Lung (tissue), 17 donors: ENCODE measurements at places on chromosomes 6 and 20. TPM values are rescaled to one million over a fixed set of nuclear protein-coding genes. Genes with fewer than 3 reads are reported as not detected.

Gene PI16
- polyA plus RNA-seq: 0.60 TPM

Gene TMEM244
- polyA plus RNA-seq: not detected

Gene TULP1
- 0.05 TPM for polyA plus RNA-seq

Gene THBD
- 49.5 TPM for polyA plus RNA-seq

Gene CDH4
- 0.10 TPM for polyA plus RNA-seq

Gene SLC17A2
- polyA plus RNA-seq: not detected

Gene TUBB2B
- 2.4 TPM for polyA plus RNA-seq

GRCh38 chr6:74277777-74278186 is 581.8 kb downstream of the CD109 start:
- DNase-seq: peak; percentile 74

DNA sequence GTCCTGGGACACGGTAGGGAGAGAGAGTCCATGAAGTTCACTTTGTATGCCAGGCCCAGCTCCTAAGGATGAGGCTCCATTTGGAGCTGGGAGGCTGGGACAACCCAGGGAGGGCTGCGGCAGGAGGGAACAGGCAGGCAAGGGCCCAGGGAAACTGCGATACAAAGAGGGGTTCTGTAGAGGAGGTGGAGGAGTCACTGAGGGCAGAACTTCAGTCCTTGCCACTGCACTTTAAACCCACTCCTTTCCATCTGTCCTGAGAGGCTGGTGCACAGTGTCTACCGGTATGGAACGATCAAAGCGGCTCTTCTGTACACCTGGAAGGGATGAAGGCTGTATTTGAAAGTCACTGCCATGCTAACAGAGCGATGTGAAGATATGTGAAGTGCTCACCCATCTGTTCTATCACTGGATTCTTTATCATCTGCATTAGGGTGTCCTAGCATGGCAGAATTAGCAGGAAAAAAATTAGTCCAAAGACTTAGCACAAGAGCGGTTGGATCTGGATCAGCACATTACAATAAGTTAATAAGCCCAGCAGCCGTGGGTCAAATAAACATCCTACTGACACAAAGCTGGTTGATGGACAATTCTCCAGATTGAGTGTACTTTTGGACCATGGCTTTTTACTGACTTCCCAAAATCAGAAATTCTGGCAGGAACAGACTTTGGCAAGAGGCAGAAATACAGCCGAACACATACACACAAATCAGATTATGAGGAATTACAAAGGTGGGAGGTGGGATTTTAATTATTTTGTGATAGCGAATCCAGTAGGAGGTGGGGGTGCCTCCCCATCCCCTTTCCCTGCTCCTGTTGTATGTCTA is 20.9 kb upstream of the ZFAND3 start:
- no peak for DNase-seq

DNA sequence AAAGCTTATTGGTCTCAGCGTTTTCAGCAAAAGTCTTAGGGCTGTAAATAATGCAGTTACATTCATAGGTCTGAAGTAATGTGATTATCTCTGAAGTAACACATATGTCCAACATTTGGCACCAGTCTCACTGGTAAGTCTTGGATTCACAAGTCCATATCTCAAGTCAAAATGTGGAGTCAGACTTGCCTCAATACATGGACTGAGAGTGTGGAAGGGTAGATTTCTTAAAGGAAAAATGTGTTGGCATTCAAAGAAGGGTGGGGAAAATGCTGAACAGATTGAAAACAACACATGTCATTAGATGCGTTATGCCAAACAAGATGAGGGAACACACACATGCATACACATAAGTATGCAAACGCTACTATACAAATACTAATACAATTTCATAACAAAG is 989.0 kb upstream of the MANEA start:
- DNase-seq: peak; percentile 41

- DNase-seq: peak; percentile 53
These were observed 31.4 kb downstream of the ACSS2 start for GRCh38 chr20:34907616-34908469.

DNA sequence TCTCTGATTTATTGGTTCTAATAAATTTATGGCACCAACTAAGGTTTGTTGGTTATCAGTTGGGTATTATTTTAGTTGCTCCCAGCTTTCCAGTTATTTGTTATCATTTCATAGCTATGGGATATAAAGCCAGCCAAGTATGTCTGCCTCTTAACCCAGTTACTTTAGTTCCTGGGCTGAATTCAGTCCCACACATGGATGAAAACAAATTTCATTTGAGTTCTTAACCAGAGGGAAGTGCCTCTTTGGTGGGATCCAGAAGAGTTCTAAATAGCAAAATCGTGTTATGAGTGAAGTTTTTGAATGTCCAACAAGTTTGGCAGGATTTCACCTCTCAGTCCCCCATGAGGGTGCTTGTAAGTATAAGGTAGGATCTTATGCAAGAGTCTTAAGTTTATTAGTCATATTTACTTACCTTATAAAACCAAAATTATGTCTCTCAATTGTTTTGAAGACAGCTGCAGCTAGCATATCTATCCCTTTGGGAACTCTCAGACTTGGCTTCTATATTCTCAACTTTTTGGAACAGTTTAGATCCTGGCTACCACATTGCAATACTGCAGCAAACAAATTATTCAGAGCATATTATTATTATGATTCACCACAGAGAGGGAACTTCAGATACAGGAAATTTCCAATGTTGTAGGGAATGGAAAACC is 683.6 kb downstream of the BCKDHB start:
- no peak for DNase-seq

GRCh38 chr6:35024551-35025054 is 116.5 kb downstream of the TCP11 start:
- peak; percentile 80 for DNase-seq

GRCh38 chr6:157542414-157543160 is 161.6 kb downstream of the ZDHHC14 start:
- no peak for DNase-seq

DNA sequence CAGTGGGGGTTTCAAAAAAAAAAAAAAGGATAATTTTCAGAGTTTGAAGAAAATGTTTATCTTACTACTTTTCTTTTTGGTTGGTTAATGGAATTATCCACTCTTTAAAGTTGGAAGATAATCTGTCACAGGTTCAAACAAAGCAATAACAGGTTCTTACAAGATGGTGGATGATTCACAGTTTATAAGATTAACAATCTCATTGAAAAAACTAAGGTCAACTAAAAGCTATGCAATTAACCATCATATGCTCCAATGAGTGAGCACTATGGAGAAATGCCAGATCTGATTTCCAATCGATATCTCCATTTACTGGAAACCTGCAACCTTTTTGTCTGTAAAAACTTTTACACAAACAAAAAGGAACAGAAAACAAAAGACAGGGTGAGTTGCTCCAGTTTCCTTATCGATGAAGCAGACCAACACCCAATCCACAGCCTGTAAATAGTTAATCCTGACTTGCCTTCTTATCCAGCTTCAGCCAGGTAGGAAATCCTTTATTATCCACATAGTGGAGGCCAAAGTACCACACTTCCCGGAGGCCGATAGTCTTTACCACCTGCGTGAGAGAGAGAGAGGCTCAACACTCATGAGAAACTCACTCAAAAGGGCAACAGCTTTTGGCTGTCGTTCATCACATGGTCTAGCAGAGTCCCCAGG is 32.4 kb downstream of the EZR start:
- DNase-seq: no peak

DNA sequence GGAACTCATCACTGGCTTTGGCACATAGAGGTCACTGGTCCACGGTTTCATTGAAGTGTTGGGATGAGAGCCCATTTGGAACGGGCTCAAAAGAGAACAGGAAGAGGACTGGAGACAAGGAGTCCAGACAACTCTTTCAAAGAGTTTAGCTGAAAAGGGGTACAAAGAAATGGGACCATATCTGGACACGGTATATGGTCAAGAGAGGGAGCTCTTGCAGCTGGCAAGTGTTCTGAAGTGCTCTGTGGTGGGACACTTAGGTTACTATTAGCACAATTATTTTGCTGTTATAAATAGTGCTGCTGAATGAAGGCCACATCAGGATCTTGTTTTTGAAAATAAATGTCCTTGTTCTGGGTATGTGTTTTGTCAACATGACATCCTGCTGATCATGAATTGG is 4.6 kb downstream of the SGK2 start:
- DNase-seq: no peak

DNA sequence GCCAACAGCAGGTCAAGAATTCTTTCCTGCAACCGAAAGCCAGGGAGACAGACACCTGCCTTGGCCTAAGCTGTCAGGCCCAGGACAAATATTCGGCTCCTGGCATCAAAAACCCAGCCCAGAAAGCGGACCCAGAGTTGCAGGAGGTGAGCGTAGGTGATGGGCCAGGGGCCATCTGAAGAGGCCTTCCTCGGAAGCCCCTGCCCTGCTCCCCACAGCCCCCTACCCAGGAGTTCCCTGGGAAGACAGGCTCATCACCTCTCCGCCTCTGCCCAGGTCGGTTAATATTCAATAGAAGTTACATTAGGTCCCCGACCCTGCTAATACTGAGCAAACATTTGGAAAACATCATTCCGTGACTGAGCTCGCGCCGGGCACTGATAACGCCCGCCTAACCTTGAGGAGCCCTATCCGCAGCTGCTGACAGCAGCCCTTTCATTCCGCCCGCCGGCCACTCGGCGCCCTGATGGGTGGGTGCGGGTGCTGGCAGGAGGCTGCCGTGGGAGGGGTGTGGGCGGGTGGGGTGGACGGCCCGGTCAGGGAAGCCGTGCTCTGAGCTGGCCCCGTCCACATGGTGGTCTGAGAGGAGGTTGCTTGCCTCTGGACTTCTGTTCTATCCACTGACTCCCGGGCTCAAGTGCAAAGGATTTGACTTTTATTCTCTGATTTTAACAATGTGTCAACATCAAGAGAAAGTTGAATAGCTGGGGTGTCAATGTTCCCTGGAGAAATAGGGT is 55.7 kb downstream of the HNF4A start:
- no peak for DNase-seq
